Panc1 (cell line): ENCODE measurements at places on chromosomes 7 and 10. TPM values are rescaled to one million over a fixed set of nuclear protein-coding genes. Genes with fewer than 3 reads are reported as not detected.
A peak's percentile ranks its signal among the peaks of the same experiment; 100 is the strongest.

Gene TACC2
- 133 TPM for total RNA-seq

Gene GNG11
- 7.0 TPM for total RNA-seq

Gene GJD4
- not detected for total RNA-seq

Gene SPDYE16
- total RNA-seq: not detected

- no peak overlapping the region for H3K4me3 ChIP-seq
- H3K4me1 ChIP-seq: no peaks in the 10 kb centered on the region
- H3K27ac ChIP-seq: no peak overlapping the region
- H3K27me3 ChIP-seq: peaks cover 4% of the 10 kb centered on the region; the same call in 1 of the 2 replicates
- H3K36me3 ChIP-seq: no peaks in the 10 kb centered on the region
These were observed 30.5 kb downstream of the LRMDA start for GRCh38 chr10:75461672-75462649.

DNA sequence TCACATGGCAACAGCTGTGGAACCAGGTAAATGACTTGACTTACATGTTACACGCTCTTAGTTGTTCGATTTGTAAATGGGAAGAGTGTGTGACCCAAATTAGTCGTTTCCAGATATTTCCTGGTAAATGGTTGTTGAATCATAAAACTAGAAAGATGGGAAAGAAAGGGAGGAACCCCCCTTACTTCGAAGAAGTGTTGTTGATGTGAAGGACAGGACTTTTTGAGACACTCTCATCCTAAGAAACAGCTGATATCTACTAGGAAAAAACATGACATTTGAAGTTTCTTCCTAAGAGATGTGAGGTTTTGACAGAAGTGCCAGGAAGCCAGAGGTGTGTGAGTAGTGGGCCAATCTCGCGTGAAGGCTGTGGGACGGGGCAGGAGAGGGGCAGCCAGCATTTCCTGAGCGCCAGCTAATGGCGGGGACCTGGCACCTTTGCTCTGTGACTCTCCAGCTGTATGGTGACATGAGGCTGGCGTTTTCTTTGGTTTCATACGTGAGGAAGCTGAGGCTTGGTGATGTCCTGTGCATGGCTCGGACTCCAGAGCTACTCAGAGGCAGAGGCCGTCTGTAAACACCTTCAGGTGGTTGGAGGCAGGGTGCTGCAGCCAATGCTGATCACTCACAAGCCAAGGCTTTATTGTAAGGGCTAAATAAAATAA lies 53.7 kb downstream of the IKZF1 start:
- no peak overlapping the region for H3K27ac ChIP-seq
- H3K4me1 ChIP-seq: no peaks in the 10 kb centered on the region
- DNase-seq: no peak
- H3K4me3 ChIP-seq: no peak overlapping the region
- H3K36me3 ChIP-seq: no peaks in the 10 kb centered on the region

GRCh38 chr7:155843426-155844018 lies 31.3 kb upstream of the SHH start:
- no peak overlapping the region for H3K27ac ChIP-seq
- no peak overlapping the region for H3K4me3 ChIP-seq
- no peak for DNase-seq

DNA sequence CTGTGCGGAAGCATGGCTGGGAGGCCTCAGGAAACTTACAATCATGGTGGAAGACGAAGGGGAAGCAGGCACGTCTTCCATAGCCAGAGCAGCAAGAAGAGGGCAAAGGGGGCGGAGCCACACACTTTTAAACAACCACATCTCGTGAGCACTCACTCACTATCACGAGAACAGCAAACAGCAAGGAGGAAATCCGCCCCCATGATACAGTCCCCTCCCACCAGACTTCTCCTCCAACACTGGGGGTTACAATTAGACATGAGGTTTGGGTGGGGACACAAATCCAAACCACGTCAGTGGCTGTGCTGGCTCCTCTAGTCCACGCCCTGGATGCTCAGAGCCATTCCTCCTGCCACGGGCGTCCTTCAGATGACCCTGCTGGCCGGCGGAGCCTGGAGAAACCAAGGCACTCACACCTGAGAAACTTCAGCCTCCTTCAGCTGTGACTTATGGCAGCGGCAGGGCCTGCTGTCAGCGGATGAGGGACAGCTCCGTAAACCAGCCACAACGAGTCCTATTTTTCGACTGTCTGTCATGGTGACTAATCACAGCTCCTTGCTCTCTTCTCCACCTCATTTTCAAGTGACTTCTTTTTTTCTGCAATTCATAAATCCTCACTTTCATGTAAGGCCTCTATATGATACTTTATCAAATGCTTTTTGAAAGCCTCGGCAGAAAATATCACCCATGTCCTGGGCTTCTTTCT lies 167.9 kb upstream of the PFKP start:
- H3K4me3 ChIP-seq: no peak overlapping the region
- H3K27me3 ChIP-seq: peaks cover under 1% of the 10 kb centered on the region; the same call in 1 of the 2 replicates
- DNase-seq: no peak

DNA sequence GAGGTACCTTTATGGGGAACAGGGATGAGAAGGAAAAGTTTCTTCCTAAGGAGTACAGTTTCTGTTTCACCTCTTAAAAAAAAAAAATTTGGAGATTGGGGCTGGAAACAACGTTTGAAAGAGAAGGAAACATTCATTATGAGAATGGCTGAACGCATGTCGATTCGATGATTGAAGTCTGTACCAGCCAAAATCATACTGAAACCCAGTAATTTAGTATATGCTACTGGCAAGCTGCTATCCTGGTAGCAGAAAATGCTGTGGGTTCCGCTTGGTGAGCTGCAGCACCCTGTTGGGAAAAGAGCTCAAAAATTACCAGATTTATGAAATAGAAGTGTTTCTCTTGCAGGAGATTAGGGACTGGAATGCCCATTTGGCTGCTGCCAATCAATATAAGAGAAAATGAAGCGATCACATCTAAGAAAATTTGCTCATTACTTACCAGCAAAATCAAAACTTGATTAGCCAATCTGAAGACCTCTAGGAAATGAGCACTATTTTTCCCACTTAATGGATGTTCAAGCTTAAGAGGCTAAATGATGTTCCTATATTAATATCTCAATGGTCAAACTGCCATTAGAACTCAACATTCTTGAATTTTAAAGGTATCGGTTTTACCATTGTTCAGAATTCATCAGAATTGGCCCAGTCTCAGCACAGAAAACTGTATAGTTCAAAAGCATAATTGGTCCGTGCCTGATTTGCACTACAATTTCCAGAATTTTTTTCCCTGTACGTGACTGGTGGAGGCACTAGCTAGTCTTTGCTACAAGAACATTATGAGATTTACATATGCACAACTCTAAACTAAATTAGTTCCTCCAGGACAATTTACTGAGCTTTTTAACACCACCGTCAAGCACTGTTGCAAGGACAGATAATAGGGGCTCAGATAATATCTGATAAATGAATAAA lies 1.2 kb upstream of the ITGB1 start:
- DNase-seq: no peak
- peaks cover 4% of the 10 kb centered on the region for H3K36me3 ChIP-seq
- peaks cover 34% of the 10 kb centered on the region for H3K4me1 ChIP-seq

DNA sequence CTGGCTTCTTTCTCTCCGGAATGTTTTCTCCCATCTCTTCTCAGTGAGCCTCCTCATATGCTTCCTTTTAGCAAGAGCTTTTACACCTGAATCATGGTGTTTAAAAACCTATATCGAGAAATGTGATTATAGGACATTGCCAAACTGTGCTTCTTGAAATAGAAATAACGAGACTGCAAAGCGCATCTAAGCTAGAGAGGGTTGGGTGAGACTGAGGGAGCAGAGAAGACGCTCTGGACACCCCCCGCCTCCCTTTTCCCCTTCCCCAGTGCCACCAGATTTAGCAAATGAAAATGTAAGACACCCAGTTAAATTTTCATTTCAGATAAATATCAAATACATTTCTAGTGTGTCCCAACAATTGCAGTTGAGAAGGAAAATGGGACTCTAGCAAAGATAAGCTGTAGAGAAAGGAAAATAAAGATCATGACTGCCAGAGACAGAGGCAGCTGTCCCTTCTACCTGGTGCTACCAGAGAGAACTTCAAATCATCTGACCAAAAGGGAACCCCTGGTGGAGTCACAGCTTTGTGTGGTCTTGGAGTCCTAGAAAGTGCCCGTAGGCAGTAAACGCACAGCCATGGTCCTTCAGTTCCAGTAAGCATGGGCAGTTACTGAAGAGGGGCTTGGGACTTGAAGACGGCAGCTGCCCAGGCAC lies 14.6 kb downstream of the GSDME start:
- H3K27me3 ChIP-seq: no peaks in the 10 kb centered on the region
- H3K4me1 ChIP-seq: no peaks in the 10 kb centered on the region
- no peak overlapping the region for H3K27ac ChIP-seq
- no peaks in the 10 kb centered on the region for H3K36me3 ChIP-seq

DNA sequence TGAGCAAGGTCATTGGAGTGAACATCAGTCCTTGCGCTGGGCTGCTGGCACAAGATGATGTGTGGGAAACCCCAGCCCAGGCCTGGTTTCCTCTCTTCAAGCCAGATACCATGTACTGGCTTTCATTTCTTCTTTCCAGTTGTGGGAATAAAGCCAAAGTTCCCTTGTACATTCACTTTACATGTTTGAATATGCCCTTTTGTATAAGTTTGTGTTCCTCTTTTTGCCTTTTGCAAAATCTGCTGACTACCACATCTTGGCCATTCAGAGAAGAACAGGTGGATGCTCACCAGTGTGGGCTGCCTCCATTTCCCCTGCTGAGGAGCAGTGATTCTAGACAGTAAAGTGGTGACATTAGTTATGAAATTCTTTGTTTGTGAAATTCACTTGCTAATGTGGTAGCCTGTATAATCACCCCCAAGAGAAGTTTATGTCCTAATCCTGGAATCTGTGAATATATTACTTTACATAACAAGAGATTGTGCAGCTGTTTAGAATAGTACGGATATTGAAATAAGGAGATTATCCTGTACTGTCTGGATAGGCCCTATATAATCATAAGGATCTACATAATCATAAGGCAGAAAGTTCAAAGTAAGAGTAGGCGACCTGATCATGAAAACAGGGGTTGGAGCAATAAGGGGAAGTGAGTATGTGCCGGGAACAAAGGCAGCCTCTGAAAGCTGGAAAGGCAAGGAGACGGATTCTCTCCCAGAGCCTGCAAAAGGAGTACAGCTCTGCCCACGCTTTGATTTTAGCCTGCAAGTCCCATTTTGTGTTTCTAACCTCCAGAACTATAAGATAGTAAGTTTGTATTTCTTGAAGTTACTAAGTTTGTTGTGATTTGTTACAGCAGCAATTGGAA lies 18.8 kb upstream of the AOAH start:
- no peaks in the 10 kb centered on the region for H3K36me3 ChIP-seq
- DNase-seq: no peak
- H3K27ac ChIP-seq: no peak overlapping the region
- H3K4me1 ChIP-seq: no peaks in the 10 kb centered on the region

GRCh38 chr7:54847921-54848320 lies 88.9 kb upstream of the SEC61G start:
- H3K27me3 ChIP-seq: no peaks in the 10 kb centered on the region
- H3K27ac ChIP-seq: no peak overlapping the region
- no peak for DNase-seq
- no peaks in the 10 kb centered on the region for H3K4me1 ChIP-seq
- no peaks in the 10 kb centered on the region for H3K36me3 ChIP-seq

- no peak overlapping the region for H3K4me3 ChIP-seq
- peak; percentile 99 for DNase-seq
- H3K36me3 ChIP-seq: no peaks in the 10 kb centered on the region
- peaks cover 61% of the 10 kb centered on the region for H3K4me1 ChIP-seq
These were observed 4.2 kb upstream of the UPP1 start for GRCh38 chr7:48084727-48085432.

- H3K4me3 ChIP-seq: no peak overlapping the region
- no peak for DNase-seq
- no peak overlapping the region for H3K27ac ChIP-seq
- H3K36me3 ChIP-seq: no peaks in the 10 kb centered on the region
- H3K4me1 ChIP-seq: no peaks in the 10 kb centered on the region
These were observed 1201.4 kb downstream of the XPNPEP1 start for GRCh38 chr10:108721874-108722273.
